ENCODE measurements at places on chromosomes 7 and 10.

GRCh38 chr10:28442403-28442802 is 90.5 kb upstream of the WAC start:
- no peak for DNase-seq

DNA sequence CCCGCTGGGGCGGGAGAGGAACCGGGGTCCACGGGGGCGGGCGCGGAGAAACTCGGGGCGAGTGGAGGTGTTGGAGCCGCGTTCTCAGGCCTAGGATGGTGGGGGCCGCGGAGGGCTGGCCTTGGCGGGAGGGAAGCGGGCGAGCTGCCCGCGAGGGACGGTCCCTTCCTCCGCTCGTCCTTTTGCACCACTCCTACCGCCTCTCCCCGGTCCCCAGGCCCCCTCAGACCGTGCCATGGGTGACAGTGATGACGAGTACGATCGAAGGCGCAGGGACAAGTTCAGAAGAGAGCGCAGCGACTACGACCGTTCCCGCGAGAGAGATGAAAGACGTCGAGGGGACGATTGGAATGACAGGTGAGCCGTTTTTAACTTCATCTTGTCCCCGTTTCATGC is 451 bp downstream of the SRRT start:
- no peak for DNase-seq

DNA sequence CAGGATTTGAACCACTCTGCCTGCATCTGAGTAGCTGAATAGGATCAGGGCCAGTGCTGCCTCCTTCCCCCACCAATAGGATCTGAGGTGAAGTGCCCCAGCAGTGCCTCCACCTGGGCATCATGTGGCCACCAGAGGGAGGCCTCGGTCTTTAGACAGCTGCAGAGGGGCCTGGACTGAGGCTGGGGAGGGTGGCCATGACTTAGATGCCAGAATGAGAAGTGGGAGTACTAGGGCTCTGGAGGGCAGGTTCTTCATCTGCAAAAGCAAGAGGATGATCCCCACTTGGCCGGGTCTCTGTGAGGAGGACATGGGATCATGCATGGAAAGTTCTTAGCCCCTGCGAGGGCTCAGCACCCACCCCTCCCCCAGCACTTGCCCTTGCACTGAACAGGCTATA is 56.9 kb downstream of the NEUROG3 start:
- no peak for DNase-seq

- no peak for DNase-seq
Observed at GRCh38 chr10:74451127-74451829, 300.3 kb downstream of the ADK start.

- no peak for DNase-seq
Observed at GRCh38 chr7:84195295-84196060, 889 bp upstream of the SEMA3A start.

GRCh38 chr10:97132273-97132672 is 53.5 kb downstream of the SLIT1 start:
- DNase-seq: no peak

GRCh38 chr10:71970869-71971268 is 6.7 kb downstream of the CHST3 start:
- DNase-seq: no peak

DNA sequence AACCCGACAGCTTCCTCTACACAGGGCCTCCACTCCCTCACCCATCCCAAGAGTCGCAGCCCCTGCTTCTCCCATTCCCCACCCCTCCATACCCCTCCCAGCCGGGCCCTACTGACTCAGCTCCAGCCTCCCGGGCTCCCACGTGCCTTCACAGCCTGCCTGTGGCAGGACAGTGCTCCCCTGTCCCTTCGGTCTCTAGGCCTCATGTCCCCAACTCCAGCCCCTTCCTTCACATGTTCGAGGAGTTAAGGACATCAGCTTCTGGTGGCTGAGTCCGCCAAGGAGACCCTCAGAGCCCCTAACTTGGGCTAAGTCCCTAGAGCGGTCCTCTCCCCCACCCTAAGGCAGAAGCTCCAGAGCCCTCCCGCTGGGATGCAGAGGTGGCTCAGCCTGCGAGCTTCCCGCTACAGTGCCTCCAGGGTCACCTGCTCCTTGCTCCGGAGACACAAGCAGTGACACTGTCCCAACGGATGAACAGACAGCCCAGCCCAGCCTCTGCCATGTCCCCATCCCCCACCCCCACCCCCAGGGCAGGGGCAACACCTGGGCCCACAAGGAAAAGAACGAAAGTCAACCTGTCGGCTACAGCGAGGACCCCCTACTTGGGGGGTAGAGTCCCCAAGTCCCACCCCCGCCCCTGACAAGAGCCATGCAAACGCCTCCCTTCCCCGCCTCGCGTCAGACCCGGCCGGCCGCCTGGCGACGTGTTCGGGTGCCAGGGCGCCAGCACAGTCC is 716 bp downstream of the SMARCD3 start:
- DNase-seq: no peak

DNA sequence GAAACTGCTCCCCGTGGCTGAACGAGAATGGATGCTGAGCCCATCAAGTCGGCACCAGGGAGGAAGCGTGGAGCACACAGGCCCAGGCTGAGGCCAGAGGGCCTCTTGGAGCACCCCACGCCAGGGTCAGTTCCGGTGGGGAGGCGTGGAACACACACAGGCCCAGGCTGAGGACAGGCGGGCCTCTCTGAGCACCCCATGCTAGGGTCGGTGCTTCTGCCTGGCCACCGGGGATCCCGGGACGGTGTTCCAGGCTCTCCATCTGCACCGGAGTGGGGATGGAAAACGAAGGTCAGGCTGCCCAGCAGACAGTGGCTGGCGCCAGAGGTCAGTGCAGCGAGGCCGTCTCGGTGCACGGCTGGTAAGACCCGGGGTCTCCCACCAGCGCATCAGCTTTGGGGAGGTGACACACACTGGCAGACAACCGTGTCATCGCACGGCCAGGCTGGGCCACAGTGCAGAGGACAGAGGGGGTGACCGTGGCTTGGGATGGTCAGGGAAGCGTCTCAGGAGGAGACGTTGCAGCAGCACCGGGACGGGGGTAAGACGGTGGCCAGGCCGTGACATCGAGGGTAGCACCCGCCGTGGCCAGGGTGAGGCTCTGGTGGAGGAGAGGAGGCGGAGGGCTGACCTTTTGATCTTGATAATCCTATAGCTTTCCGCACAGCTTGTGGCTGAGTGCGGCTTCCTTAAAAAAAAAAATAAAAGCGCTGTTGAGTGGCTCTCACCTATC is 203.9 kb downstream of the ELFN1 start:
- no peak for DNase-seq

DNA sequence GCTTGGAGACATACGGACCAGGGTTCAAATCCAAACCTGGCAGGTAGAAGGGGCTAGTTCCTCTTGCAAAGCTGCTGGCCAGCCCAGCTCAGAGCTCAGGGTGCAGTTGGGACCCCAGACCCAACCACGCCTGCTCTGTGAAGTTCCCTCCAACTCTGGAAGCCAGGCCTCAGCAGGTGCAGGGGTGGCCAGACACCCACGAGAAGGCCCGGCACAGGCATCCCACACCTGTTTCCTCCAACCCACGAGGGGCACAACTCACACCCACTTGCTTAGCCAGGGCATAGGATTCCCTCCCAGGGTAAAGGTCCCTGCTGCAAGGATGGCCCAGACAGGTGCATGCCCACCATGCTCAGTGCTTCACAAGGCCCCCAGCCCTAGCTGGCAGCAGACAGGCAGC is 262.4 kb downstream of the GRID1 start:
- DNase-seq: no peak

GRCh38 chr7:120539321-120539720 is 266.3 kb downstream of the KCND2 start:
- no peak for DNase-seq

DNA sequence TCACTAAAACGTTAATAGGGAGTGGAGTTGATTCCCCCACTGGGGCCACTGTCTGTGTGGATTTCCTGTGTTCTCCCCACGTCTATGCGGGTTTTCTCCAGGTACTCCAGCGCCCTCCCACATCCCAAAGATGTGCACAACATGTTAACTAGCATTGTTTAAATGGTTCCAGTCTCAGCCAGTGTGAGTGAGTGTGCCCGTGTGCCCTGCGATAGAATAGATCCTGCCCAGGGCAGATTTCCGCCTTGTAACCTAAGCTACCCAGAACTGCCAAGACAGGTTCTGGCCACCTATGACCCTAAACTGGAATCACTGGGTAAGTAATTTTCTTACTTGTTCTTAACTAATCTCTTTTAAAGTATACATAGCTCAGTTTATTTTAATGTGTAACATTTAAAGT is 58.5 kb downstream of the CCDC6 start:
- DNase-seq: no peak

- DNase-seq: no peak
Observed at GRCh38 chr10:62050893-62051433, 149.5 kb downstream of the ARID5B start.

DNA sequence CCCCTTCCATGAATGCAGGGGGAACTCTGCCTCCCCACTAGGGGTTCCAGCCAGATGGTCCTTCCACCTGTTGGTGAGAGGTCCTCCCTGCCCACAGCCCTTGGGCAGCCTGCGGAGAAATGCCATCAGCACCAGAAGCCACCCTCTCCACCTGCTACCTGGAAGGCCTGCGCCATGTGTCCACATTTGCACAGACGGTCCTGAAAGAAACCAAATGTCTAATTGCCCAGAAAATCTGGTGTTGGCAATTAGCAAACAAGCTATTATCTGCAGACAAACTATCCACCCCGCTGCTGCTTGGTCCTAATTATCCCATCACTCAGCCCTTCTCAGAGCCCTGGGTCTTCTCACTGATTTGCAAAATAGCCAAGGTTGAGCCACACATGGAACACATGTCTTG is 32.3 kb downstream of the HSPA12A start:
- no peak for DNase-seq

DNA sequence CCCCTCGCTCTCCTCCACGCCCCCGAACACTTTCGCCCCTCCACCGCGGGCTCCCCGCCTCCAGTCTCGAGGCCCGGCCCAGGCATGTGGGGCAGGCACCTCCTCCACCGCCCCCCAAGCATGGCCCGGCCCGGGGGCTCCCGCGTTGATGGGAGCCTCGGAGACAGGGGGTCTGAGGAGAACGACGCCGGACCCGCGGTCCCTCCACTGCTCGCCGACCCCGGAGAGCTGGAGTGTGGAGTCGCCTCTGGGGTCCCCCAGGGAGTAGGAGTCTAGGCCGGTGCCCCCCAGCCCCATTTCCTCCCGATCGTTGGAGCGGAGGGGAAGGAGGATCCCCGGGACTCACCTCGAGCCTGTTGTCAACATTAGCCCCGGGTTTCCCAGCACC is 206 bp downstream of the UPF2 start:
- DNase-seq: peak; percentile 81

GRCh38 chr7:42348071-42348470 is 111.1 kb upstream of the GLI3 start:
- DNase-seq: no peak

DNA sequence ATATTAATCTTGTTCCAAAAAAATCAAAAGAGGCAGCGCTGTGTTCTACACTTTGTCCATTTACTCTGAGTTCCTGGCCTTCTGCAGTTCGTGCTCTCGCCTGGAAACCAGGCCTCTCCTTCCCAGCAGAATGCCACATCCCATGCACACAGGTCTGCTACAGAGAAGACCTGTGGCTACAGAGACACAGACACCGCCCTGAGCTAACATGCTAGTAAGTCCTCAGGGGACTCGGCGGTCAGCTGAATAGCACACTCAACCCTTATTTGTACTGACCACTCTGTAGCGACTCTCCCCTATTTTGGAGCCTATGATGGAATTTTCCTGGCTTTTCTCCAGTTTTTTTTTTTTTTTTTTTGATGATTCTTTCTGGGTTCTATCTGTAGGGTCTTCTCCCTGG is 12.8 kb downstream of the CREB3L2 start:
- no peak for DNase-seq

DNA sequence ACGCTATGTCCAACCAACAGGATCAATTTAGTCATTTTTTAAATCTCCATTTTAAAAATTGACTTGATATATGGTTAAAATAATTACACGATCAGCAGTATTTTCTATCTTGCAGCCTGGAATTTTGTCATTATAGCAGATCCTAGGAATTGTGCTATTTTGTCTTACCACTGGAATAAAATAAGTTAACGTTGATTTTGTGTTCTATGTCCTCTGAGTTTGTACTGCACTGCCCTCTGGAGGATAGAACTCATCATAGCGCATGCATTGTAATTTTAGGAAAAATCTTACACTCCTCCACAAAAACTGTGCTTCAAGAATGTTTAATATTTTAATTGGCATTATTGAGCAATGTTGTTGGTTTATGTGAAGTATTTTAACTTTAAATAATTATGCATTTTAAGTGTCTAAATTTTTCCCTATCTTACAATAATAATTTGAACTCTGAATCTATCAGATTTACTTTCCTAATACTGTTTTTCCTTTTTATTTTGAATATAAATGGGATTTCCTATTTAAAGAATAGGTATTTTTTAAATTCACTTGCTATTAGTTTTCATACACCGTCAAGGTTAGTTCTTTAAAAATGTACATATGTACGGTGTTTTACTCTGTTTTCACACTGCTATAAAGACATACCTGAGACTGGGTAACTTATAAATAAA is 220.1 kb downstream of the PPP1R3A start:
- DNase-seq: no peak

DNA sequence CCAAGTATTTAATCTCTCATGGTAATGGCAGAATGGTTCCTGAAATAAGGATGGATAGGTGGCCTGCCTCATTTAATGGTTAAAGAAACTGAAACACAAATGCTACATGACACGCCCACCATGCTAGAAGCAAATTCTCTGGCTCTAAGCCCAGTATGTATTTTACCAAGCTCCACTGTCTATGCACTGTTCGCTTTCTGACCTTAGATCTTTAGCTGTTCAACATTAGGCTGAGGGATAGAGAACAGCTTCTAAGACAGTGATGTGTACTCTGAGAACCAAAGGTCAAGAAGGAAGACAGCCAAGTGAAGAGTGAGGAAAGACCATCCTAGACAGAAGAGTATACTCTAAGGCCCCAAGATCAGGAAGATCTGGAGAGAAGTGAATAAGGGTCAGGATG is 26.6 kb downstream of the FAM3C start:
- DNase-seq: no peak

- no peak for DNase-seq
Observed at GRCh38 chr10:132329565-132330485, 2.2 kb upstream of the LRRC27 start.

GRCh38 chr10:1083581-1083980 is 27.4 kb downstream of the WDR37 start:
- DNase-seq: no peak

- no peak for DNase-seq
Observed at GRCh38 chr7:25148772-25149575, 23.9 kb upstream of the CYCS start.

GRCh38 chr7:106775552-106775936 is 89.5 kb upstream of the PIK3CG start:
- no peak for DNase-seq

Measured in posterior cingulate gyrus (tissue), 11 donors.